Stimulated activated CD8-positive, alpha-beta memory T cell treated with anti-CD3 and anti-CD28 coated beads, Interleukin-4, amount 100 ng/mL, for 4 hours (primary cell): ENCODE measurements at places on chromosomes 1 and 21.

- DNase-seq: no peak
Measured at GRCh38 chr1:163168053-163168452, 34.7 kb downstream of the RGS5 start.

DNA sequence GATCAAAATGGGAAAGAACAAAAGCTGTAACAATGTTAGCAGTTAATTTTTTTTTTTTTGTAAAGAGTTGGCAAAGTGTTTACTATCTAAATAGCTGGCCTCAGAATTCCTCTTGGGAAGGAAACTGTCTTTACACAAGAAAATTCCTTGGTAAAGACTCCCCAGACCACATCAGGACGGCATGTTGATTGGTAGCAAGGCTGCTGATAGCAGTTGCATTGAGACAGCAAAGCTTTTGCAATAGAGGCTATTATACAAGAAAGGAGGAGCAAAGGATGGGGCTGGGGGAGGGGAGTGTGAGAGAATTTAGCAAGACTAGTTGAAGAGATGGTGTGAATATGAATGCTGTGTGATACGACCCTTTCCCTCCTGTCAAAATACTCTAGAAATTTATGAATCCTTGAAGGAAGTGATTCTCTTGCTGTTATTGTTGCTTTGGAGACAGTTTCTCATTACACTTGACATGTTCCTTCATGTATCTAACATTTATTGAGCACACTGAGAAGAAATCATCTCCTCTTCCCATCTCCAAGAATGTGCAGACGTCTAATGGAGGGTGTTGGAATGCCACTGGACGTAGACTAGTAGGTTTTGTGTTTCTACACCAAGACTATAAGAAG is 355.6 kb downstream of the SIPA1L2 start:
- no peak for DNase-seq

GRCh38 chr1:236079703-236080102 is 14.8 kb upstream of the NID1 start:
- no peak for DNase-seq

GRCh38 chr1:110756506-110756905 is 81.8 kb upstream of the KCNA3 start:
- no peak for DNase-seq

DNA sequence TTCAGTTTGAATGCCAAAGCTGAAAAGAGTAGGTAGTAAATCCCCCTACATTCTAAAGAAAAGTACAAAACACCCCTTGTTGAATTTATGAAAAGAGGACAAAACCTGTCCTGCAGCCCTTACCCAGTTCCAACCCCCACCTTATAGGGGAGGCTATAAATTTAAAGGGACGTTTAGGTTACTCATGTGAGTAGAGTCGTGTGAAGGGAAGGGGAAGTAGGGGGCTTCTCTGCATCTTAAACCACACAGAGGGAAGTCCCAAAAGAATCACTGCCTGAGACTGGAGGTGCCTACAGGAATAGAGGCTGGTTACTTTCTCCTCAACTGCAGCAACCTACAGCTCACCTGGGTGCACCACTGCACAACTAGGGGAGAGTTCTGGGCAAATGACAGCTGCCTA is 36.7 kb upstream of the KIRREL1 start:
- no peak for DNase-seq
